NCI-H1417 treated with DMSO at 0.1 percent for 48 hours (cell line): ENCODE measurements at places on chromosomes 3 and 15.

DNA sequence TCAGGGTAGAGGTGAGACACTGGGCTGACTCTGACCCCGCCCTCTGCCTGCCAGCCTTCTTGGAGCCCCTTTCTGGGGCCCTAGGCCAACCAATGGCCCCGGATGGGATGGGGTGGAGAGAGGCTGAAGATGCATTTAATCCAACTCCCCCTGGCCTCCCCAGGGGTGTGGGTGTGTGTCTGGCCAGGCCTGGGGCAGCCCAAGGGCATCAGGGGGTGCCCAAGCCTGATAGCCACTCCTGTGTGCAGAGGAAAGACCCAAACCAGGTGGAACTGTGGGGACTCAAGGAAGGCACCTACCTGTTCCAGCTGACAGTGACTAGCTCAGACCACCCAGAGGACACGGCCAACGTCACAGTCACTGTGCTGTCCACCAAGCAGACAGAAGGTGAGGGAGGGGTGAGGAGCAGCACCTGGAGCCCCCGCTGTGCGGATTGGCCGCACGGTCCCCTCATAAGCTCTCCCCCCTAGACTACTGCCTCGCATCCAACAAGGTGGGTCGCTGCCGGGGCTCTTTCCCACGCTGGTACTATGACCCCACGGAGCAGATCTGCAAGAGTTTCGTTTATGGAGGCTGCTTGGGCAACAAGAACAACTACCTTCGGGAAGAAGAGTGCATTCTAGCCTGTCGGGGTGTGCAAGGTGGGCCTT, 9.5 kb downstream of the SPINT1 start:
- no peak for DNase-seq

GRCh38 chr3:33848624-33849347, 50.4 kb downstream of the PDCD6IP start:
- DNase-seq, result no peak

DNA sequence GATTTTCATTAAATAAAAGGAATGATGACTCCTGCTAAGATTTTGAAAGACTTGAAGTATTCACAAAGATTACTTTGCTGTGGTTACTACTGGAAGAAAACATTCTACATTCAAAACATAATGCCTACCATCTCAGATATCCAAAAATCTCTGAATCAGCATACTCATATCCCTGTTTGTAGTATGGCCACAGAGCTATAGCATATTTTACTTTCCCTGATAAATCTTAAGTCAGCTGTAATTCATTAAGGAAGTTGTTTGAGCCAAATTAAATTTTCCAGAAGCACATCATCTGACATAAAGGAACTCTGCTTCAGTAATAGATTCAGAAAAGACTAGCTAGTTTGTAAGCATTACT, 942.0 kb downstream of the ROBO1 start:
- DNase-seq, result no peak

- no peak for DNase-seq
These were observed 6.7 kb upstream of the TMC3 start for GRCh38 chr15:81380668-81381067.

GRCh38 chr15:62824111-62825015, 218.2 kb upstream of the TPM1 start:
- DNase-seq, result no peak

- DNase-seq, result no peak
These were observed 16.9 kb downstream of the ICE2 start for GRCh38 chr15:60462027-60462426.

DNA sequence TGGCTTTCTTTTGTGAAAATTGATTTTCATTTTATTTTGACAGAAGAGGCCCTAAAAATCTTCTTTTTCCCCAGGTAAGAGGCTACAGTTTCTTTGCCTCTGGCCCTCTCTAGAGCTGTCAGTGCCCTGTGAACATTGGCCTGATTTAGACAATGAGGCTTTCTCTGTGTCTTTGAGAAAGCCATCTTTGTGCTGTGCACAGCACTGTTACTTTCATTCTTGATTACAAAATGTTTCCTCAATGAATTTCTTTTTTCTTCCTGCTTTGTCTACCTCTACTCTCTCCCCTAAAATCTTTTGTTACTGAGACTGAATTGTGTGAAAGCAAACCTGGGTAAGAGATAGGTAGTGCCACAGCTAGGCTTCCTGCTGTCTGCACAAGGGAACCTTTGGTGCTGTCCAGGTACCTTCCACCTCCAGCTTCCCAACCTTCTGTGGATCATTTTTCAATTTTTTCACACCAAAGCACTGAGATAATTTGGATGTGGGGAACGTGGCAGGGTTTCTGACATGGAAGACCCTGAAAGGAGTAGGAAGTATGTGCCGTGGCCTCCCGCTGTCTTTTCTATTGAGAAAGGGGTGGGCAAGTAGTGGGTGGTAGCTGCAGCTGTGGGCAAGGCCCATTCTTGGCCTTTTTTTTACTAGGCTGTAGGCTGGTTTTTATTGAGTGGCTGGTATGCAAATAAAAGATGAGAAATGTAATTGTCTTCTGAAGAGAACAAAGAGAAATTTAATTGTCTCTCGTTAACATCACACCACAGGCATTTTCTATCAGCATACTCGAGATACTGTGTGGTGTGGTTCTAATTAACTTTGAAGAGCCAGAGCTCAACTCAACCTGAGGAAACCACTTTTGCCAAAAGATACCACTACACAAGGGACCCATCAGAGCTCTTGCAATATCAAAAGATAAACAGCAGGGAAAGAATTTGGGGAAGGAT, 21.0 kb downstream of the RAB8B start:
- no peak for DNase-seq

GRCh38 chr15:28079313-28079969, 19.7 kb downstream of the OCA2 start:
- DNase-seq, result no peak

- no peak for DNase-seq
These were observed 12.1 kb downstream of the FGF7 start for GRCh38 chr15:49435174-49435573.

DNA sequence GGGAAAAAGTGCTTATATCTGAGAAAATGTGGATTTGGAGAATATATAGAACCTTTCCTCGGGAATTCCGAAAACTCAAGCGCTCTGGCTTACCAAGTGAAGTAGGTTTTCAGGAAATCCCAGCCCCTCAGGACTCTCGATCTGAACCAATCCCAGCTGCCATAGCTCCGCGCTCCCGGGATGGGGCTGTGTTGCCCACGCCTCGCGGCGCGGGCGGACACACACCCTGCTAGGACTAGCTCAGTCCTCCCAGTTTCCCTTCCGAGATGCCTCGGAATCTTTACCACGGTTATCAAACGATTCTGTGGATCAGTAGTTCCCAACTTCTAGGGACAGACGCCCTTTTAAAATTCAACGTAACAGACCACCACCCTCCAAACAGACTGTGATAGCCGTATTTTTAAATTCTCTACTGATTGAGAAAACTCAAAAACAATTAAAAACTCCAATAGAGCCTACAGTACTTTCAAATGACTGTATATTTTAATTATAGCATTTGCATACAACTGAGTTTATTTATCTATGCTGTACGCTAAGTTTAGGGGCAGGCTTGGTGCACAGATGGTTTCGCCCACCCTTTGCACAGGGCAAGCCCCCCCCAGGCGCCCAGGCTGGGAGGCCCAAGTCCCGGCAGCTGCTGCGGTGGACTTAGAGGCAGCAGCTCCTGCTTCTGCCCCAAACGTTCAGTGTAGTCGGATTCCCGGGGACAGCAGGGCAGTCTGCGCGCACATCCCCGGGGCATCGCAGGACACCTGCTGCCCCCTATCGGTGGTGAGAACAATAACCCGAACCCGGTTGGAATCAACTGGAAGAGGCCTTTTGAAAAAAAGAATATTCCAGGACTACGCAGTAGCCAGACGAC, 52.3 kb downstream of the CCDC54 start:
- DNase-seq, result no peak

DNA sequence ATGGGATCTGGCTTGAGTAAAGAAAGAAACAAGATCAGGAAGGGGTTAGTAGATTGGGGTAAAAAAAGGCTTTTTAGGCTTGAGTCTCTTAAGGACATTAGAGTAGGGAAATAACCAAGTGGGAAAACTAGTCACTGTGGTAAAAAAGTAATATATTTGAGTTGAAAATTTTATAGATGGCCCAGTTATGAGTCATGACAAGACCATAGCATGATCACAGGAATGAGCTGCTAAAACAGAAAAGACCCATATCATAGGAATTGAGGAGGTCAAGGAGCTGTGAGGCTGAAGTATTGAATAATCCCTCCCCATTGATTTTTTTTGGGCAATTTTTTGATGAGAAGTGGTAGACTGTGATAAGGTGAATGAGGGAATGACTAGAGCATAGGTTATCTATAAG, 69.2 kb upstream of the TBC1D5 start:
- no peak for DNase-seq

GRCh38 chr3:118802325-118803095, 232.1 kb downstream of the IGSF11 start:
- DNase-seq, result no peak

- no peak for DNase-seq
These were observed 4.4 kb downstream of the COX17 start for GRCh38 chr3:119672776-119673175.

GRCh38 chr3:35777065-35777464, 137.7 kb downstream of the ARPP21 start:
- no peak for DNase-seq

GRCh38 chr15:68556139-68556990, 22.4 kb upstream of the CORO2B start:
- DNase-seq, result no peak

GRCh38 chr15:70024521-70024920, 73.2 kb downstream of the TLE3 start:
- DNase-seq, result no peak

DNA sequence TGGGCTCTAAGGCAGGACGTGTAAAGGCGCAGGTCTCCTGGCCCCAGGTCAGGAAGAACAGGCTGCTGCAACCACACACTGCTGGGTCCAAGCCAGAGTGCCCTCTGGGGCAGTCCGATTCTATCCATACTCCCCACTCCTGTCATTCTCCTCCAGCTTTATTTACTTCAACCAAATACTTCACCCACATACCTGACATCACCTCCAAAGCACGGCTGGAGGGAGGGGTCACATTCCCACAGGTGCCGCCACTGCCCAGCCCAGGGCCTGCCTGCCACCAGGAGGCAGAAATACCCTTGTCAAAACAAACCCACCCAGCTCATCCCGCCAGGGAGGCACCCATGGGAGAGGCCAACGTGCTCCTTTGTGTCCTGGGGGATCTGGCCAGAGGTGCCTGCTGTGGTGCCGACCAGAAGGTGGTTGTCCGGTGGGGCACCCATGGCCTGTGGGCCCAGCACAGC, 100.4 kb downstream of the DAPK2 start:
- no peak for DNase-seq

DNA sequence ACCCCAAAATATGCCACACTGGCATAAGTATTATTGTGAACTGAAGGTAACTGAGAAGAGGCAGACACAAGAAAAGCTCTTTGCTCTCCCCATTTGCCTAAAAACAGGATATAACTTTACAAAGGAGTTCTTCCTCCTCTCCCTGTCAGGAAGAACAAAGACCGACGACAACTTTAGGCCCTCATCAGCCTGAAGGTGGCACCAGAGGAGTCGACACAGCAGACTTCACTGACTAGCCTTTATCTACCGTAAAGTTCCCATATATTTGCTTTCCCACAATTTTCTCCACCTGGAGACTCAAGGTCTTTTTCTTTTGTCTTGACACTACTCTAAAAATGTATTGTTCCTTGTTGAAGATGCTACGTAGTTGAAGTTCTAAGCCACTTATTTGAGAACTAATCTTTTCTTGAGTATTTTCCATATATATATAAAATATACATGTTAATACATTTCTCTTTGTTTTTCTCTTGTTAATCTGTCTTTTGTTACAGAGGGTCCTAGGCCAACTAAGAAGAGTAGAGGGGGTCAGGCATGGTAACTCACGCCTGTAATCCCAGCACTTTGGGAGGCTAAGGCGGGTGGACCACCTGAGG, 16.2 kb upstream of the XIRP1 start:
- DNase-seq, result no peak

- no peak for DNase-seq
These were observed 185.1 kb downstream of the GOLGA6L6 start for GRCh38 chr15:20356444-20356910.

- no peak for DNase-seq
These were observed 67.2 kb downstream of the MYO9A start for GRCh38 chr15:72050700-72051099.

DNA sequence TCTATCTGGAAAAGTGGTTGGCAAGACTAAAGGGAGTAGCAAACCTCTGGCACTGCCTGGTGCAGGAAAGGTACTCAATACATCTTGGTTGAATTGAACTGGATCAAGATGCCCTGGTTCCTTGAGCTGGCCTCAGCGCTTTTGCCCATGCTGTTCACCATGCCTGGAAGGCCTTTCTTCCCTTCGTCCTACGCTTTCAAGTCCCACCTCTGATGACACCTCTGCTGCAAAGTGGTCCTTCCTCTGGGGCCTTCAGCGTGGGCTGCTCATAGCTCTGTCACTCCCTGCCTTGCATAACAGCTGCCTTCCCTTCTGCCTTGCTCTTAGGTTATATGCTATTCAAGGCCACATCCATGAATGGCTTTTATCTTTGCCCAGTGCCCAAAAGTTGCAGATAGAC, 23.0 kb downstream of the ITGA11 start:
- DNase-seq, result no peak

GRCh38 chr3:185561958-185562357, 9.6 kb upstream of the LIPH start:
- no peak for DNase-seq

DNA sequence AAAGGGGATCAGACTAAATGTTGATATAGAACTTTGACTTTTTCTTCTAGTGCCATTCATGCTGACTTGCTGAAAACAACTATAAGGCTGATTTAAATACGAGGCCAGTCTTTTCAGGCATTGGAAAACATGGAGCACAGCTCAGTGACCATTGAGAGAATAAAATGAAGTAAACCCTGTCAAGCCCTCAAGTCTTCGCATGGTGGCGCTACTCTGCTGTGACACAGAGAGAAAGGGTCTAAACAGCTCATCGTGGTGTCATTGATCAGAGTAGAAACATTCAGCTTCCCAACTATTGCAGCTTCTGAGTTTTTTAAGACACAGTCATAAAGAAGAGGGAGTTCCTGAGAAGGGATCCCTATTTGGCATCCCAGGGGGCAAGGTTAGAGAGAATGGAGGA, 716.2 kb downstream of the DIPK2A start:
- DNase-seq, result no peak

DNA sequence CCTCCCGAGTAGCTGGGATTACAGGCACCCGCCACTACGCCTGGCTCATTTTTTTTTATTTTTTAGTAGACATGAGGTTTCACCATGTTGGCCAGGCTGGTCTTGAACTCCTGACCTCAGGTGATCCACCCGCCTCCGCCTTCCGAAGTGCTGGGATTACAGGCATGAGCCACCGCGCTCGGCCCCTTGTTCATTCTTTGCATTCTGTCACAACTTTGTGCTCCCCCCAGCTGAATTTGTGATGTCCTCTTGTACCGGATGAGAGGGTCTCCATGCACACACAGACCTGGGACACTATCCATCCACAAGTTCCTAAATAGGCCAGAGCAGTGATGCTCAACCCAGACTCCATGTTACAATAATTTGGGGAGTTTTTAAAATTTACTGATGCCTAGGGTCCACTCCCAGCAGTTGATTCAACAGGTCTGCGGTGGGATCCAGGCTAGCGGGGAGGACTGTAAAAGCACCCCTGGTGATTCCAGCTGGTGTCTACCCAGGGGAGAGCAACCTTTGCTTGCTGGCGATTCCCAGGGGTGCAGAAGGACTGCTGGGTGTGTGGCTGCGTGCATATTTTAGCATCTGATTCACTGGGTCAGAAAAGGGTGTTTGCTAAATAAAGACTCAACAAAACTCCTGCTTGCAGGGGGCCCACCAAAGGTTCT, 1.0 kb downstream of the RASSF1 start:
- no peak for DNase-seq

GRCh38 chr15:41988896-41989572, 16.7 kb upstream of the EHD4 start:
- DNase-seq, result no peak

- no peak for DNase-seq
These were observed 125.7 kb upstream of the ZBED2 start for GRCh38 chr3:111720681-111721380.
